ENCODE measurements at places on chromosomes 3 and 15.
A peak's percentile ranks its signal among the peaks of the same experiment; 100 is the strongest.

GRCh38 chr3:9399337-9399703 is 1.9 kb downstream of the SETD5 start:
- no peak for DNase-seq

DNA sequence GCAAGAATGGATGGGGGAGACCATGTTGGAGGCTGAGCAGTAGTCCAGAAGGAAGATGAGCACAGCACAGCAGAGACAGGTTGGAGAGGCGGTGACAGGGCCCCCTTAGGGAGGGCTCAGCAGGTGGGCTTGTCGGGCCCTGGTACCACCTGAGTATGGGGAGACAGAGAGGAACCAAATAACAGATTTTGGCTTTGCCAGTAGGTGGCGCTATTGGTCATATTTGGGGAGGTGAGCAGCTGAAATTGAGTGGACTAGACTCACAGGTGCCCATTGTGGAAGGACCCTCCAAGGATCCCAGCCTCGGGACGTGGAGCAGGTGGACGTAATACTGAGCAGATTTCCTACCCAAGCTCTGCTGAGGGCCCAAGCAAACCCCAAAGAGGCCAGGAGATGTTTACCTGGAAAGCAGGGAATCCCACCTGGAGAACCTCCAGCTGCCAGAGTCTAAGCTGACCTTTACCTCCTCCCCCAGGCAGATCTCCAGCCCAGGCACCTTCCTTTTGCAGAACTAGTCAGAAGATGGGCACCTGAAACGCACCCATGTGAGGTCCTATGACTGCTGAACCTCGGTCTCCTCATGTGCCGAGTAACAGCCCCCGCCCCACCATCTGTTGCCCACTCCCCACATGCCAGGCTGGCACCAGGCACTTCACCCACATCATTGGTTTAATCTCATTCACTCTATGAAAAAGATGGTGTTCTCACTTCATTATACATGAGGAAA is 24.6 kb upstream of the CORO2B start:
- peak; percentile 89 for DNase-seq

GRCh38 chr3:4977853-4978203 is 1.4 kb upstream of the BHLHE40 start:
- no peak for DNase-seq

GRCh38 chr3:31541089-31541488 is 8.4 kb downstream of the STT3B start:
- no peak for DNase-seq

- no peak for DNase-seq
These were observed 818.8 kb upstream of the NR2F2 start for GRCh38 chr15:95511671-95512070.

DNA sequence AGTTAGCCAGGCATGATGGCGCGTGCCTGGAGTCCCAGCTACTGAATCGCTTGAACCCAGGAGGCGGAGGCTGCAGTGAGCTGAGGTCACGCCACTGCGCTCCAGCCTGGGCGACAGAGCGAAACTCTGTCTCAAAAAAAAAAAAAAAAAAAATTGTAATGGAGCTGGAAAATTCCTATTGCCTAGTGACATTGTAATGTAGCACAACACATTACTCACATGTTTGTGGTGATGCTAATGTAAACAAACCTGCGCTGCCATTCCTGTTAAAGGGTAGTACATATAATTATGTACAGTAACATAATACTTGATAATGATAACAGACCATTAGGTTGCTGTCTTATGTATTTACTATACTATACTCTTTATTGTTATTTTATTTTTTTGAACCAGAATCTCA is 39.1 kb downstream of the KNL1 start:
- DNase-seq: no peak

DNA sequence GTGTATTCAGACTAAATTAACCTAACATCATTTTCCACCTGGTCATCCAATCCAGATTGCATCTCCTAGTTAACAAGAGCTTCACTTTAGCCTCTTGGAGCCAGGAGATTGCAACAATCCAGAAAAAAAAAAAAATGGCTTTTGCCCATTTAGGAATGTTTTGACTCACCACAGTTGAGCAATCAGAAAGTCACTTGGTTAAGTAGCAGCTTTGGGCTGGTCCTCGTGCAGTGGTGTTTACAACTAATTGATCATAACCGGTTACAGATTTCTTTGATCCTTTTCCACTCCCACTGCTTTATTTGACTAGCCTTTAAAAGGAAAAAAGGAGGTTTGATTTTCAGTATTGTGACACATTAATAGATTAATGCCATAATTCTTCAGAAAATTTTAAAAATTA is 688.8 kb upstream of the CCDC54 start:
- no peak for DNase-seq

- DNase-seq: no peak
These were observed 60.5 kb downstream of the RAB7A start for GRCh38 chr3:128786434-128787020.

GRCh38 chr3:84925571-84925970 is 33.2 kb upstream of the CADM2 start:
- no peak for DNase-seq

GRCh38 chr3:99678023-99678422 is 39.6 kb downstream of the COL8A1 start:
- DNase-seq: no peak

DNA sequence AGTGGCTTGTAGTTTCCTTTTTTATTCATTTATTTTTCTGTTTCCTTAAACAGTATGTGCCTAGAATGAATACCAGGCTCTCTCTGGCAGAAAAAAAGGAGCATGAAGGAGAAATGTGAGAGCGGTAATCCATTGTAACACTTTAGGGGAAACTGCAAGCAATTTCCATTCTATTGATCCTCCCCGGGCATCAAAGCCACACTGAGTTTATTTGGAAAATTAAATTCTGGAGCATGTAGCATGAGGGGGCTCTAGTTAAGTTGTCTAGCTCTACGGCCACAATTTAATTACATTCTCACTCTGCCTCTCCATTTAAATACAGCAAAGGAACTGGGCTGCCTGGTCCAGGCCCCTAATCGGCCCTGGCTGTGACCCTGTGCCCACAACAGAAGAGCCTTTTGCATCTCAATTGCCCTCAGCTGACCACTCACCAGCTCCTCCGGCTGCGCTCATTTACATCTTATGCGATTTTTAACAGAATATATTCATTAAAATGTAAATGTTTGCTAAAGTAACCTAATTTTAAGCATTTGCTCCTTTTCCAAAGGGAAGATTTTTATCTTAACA is 72.9 kb downstream of the MEGF11 start:
- no peak for DNase-seq

GRCh38 chr3:179981646-179982045 is 55.1 kb downstream of the PEX5L start:
- no peak for DNase-seq

DNA sequence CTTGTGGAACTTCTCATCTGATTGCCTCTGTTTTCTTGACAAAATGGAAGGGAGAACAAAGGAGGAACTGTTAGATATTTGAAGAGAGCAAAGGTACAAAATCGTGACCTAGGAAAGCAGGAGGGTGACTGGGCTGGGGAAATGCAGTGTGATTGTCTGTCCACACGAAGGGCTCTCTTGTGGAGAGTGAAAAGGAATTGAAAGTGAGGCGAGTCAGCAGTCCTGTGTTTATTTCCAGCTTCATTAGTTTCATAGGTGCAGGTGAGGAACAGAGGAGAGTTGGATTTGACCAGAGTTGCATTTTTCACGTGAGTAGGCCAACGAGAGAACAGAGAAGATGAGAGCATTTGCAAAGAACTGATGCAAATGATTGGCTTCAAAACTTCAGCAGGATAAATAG is 336.4 kb upstream of the SATB1 start:
- DNase-seq: no peak

- DNase-seq: no peak
These were observed 16.9 kb downstream of the TTBK2 start for GRCh38 chr15:42903388-42904324.

DNA sequence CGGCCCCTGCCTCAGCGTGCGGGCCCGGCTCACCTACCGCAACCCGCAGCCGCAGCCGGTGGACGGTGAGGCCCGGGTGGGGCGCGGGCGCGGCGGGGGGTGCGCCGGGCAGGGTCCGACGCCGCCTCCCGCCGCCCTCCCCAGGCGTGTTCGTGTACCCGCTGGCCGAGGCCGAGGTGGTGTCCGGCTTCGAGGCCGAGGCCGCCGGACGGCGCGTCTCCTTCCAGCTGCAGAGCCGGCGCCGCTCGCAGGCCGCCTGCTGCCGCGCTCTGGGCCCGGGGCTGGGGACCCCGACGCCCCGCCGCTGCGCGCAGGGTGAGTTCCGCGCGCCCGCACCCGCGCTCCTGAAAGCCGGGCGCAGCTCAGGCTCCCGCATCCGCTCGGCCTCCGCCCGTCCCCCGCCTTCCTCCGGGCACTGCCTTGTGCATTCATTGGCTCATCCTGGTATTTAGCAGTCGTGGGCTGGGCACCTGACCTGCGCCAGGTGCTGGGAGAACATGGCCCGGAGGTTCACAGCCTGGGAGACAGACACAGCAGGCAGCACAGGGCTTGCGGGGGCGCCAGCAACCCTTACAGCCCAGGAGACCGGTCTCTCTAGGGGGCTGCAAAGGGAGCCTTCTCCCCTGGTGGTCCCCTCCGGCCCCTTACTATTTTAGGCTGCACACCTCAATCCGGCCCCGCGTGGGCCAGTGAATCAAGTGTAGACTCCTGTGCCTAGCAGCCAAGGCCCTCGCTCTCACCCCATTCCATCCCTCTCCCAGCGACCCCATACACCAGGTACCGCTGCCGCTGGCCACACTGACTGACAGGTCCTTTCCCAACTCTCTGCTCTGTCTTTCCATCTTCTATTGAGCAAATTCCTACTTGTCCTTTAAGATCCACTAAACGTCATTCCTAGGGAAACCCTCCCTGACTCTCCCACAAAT is 1.5 kb downstream of the VWA5B2 start:
- DNase-seq: no peak

- no peak for DNase-seq
These were observed 2.2 kb downstream of the ZBED2 start for GRCh38 chr3:111592936-111593335.

Measured in stimulated activated CD8-positive, alpha-beta memory T cell treated with anti-CD3 and anti-CD28 coated beads, Interleukin-4, amount 100 ng/mL, for 48 hours (primary cell).